ENCODE measurements at places on chromosomes 7 and 10. TPM values are rescaled to one million over a fixed set of nuclear protein-coding genes. Genes with fewer than 3 reads are reported as not detected.
A peak's percentile ranks its signal among the peaks of the same experiment; 100 is the strongest.

Gene LBX1
- total RNA-seq = 7.6 TPM

DNA sequence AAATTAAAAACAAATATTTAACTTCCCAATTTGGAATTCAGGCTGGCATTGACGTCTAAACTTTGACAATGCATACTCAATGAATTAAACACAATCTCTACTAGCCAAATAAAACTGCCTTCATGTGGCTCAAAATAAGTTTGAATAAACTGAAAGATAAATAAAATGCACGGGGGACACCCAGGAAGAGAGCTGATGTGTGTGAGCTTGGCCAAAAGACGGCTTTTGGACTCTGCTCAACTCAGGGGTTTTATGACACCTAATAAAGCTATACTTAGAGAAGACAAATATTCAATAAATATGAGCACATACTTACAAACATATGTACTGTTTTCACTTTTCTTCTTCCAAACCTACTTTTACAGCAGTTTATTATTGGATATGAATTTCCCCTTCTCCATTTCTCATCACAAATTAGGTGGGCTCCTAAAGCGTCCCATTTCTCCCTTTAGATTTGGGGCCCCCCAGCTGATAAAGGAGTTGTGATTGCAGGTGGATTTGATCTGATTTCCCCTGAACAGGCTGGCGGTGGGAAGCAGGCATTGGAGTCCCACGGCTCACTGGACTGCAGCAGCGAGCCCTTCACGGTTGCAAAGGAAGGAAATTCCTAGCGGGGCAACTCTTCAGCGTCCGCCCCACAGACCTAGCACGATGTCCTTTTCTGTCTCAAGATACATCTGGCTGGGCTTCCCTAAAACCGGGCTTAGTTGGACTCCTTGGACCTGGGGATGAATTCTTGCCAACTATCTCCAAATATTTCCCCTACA lies 79.6 kb downstream of the INSIG1 start:
- DNase-seq = no peak

DNA sequence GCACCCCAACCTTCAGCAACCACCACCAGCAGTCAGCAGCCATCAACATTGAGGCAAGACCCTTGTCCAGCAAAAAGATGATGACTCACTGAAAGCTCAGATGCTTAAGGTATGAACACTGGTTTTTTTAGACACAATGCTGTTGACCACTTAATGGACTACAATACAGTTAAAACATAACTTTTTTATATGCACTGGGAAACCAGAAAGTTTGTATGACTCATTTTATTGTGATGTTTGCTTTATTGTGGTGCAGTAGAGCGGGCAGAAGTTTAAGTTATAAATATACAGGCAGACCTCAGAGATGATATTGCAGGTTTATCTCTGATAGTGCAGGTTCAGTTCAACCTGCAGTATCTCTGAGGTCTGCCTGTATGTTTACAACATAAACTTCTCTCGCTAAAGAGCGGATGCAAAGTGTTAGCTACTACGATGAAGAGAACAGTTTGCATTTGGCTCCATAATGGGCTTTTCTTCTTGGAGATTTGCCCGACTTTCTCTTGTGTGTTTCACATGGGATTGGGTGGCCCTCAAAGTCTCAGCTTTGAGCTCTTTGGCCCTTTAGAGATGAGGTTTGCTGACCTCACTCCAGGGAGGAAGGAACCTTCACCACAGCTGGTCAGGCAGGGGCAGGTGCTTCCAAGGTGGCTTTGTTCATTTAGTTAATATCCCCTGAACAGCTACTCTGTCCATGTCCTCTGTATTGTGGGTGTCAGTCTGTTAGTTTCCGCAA lies 84.4 kb upstream of the SHH start:
- no peak for DNase-seq

- DNase-seq = no peak
These were observed 107.2 kb downstream of the FGFR2 start for GRCh38 chr10:121490871-121491519.

DNA sequence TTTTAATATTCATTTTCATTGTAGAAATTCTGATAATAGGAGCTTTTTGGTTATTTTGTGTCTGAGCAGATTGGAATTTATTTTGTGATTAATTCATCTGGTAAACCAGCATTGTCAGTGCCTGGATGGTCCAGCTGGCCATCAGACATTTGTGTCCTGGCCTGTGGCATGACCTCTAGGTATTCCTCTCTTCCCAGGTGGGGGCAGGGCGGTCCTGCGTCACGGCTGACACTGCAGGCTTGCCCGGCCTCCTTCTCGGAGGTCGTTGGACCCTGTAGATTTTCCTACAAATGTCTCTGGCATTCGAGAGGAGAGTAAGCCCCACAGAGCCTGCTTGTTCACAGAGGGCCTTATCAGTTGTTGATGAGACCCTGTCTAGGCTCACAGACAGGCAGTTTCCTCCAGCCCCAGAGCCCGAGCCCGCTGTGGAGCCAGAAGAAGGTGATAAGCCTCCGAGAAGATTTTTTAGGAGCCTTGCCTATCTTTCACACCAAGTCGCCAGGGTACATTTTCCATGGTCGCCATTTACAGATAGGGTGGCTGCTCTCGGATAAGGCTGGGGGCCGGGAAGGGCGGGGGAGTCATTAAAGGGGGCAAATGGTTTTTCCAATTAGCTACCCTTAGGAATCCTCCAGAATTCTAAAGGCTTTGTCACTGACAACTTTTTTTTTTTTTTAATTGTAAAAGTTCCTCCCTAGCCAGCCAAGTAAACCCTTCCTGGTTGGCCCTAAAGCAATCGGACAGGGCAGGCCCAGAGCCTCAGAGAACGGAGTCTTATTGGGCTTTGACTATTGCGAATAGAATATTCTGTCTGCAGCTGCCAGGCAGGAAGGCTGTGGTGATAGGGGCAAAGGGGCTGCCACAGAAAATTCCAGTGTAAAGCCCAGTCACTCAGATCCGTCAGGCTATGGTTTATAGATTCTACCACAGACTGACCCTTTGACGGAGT lies 78.1 kb upstream of the TBX20 start:
- DNase-seq = no peak

- DNase-seq = peak; percentile 65
These were observed 81.0 kb upstream of the PRSS58 start for GRCh38 chr7:142338633-142339501.

GRCh38 chr7:142301923-142302550 lies 44.2 kb upstream of the PRSS58 start:
- DNase-seq = no peak

Gene COL17A1
- total RNA-seq = 0.10 TPM

DNA sequence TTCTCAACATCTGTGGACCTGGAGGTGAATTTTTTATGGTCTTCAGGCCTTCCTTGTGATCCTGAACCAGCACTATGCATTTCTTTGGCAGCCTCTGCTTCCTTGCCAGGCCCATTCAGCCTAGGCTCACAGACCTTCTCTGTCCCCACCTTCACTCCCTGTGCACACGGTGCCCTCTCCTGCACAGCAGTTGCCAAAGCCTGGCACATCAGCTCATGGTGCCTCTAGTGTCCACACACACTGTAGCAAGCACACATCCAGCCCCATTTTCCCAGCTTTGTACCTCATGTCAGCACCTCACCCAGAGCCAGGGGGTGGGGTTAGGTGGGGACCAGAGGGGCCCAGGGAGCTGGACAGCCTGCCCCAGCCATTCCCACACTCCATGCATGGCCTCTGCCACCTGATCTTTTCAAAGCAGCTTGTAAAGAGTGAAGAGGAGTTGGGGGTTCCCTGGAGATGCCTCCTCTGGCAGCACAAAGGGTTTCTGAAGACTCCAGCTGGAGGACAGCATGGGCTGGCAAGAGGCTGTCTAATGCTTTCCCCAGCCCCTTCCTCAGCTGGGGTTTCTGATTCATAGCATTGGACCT lies 57.9 kb upstream of the TMEM72 start:
- no peak for DNase-seq

Gene CYP26C1
- not detected for total RNA-seq

DNA sequence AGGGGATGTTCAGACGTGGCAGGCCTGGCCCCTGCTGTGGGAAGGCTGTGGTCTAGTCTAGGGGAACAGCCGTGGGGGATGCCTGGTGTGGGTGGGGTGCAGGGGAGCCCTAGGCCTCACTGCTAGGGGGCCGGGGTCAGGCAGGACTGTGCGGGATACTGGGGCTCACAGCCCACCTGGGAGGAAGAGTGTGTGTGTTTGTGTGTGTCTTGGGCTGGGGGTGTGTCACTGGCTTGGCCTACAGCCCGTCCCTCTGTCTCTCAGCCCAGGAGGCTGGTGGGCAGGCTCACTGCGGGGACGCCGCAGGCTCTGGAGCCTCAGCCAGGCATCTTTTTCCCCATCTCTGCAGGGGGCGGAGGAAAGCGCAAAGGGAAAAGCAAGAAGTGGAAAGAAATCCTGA lies 118.8 kb downstream of the GRK5 start:
- no peak for DNase-seq

Gene STRIP2
- 58.5 TPM for total RNA-seq

GRCh38 chr7:2611922-2612321 lies 19.9 kb upstream of the TTYH3 start:
- no peak for DNase-seq

GRCh38 chr7:31113660-31114059 lies 61.6 kb downstream of the ADCYAP1R1 start:
- no peak for DNase-seq

DNA sequence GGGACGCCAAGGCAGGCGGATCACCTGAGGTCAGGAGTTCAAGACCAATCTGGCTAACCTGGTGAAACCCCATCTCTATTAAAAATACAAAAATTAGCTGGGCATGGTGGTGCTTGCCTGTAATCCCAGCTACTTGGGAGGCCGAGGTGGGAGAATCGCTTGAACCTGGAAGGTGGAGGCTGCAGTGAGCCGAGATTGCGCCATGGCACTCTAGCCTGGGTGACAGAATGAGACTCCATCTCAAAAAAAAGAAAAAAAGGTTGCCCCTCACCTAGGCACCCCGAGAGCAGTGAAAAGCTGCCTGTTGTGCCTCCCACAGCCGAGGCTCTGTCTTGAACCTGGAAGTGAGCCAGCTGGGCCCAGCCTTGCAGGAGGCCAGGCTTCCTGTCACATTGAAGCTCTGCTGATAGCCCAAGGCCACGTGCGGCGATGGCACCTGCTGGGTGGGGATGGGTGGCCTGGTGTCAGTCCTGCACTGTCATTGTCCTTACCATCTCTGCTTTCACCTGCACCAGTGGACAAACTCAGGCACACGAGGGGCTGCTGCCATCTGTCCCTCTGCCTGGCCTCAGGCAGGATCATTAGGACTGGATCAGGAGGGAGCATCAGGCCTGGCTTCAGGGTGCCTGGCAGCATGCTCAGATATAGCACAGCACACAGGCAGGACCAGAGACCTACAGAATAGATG lies 37.8 kb downstream of the DNAJB12 start:
- DNase-seq = peak; percentile 83

DNA sequence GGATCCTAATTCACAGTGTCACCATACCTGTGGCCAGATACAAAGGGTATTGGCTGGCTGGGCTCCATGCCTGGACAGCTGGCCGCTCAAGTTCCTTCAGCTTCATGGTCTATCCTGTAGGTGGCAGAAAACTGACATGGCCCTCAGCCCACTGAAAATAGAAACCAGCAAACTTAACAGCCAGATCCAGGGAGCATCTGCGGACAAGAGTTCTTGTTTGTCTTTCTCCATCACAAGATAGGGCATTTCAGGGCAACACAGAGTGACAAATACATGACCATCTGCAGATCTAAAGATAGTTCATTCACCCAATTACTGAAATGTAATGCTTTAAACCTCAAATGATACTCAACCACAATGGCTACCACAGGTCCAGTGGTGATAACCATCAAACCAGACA lies 2.8 kb downstream of the SEC31B start:
- DNase-seq = peak; percentile 52

GRCh38 chr7:105010504-105011130 lies 3.4 kb upstream of the KMT2E start:
- DNase-seq = no peak
